ENCODE measurements at places on chromosomes 3 and 15. TPM values are rescaled to one million over a fixed set of nuclear protein-coding genes. Genes with fewer than 3 reads are reported as not detected.

SUSD5 gene
- polyA plus RNA-seq = 0.09 TPM

TUSC7 gene
- polyA plus RNA-seq = not detected

PLA1A gene
- polyA plus RNA-seq = not detected

KLHL6 gene
- not detected for polyA plus RNA-seq

FBXW12 gene
- not detected for polyA plus RNA-seq

CDCP1 gene
- polyA plus RNA-seq = 8.8 TPM

ZPLD1 gene
- polyA plus RNA-seq = not detected

WNT5A gene
- polyA plus RNA-seq = 74.0 TPM

GABRG3 gene
- not detected for polyA plus RNA-seq

DGKG gene
- polyA plus RNA-seq = not detected

P2RY14 gene
- not detected for polyA plus RNA-seq

BSN gene
- 0.03 TPM for polyA plus RNA-seq

PLD1 gene
- 3.0 TPM for polyA plus RNA-seq

ROPN1B gene
- not detected for polyA plus RNA-seq

VWA5B2 gene
- polyA plus RNA-seq = not detected

ZIC1 gene
- 15.5 TPM for polyA plus RNA-seq

CNBP gene
- 373 TPM for polyA plus RNA-seq

DNAJB8 gene
- not detected for polyA plus RNA-seq

TSC22D2 gene
- polyA plus RNA-seq = 27.5 TPM

ISY1 gene
- 51.9 TPM for polyA plus RNA-seq

GOLGA8J gene
- not detected for polyA plus RNA-seq

ATP8B4 gene
- polyA plus RNA-seq = 0.89 TPM

RASGRP1 gene
- 0.96 TPM for polyA plus RNA-seq

DLEC1 gene
- not detected for polyA plus RNA-seq

NOX5 gene
- not detected for polyA plus RNA-seq

ZNF660 gene
- 0.54 TPM for polyA plus RNA-seq

CDHR4 gene
- polyA plus RNA-seq = not detected

IMPG2 gene
- not detected for polyA plus RNA-seq

KBTBD13 gene
- polyA plus RNA-seq = not detected

ASB14 gene
- 0.15 TPM for polyA plus RNA-seq

Measured in GM23248 (cell line).